ENCODE measurements at places on chromosomes 11 and 22.

DNA sequence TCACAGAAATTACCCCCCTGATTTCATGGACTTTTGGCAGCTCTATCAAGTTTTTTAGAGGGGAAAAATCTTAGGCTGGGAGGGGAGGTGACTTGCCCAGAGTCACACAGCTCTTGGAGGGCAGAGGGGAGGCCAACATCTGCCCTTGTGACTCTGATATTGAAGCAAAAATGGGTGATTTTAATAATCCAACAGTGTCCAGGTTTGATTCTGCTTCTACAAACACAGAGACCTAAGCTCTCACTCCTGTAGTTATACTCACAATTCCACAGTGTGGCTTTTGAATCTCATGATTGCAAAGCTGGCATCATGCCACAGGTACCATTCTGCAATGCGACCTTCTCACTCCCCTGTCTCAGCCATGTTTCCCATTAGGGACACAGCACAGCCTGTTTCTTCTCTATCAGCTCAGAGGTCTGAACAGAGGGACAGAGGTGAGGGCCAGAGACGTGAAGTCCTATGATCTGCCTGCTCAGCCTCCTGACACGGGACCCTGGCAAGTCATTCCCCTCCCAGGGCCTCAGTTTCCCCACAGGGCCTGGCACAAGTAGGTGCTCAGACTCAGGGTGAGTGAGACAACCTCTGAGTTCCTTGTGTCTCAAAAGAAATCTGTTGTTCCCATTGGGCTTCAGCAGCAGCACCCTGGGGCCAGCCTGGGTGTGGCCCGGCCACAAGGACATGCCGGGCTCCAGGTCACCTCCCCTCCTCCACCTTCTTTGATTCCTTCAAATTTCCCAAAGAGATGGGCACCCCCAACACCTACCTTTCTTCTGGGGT, 766 bp downstream of the APOL2 start:
- H3K4me1 ChIP-seq: peaks cover 49% of the 10 kb centered on the region
- peak overlapping the region; percentile 73 for H3K4me3 ChIP-seq
- peak overlapping the region; percentile 93 for H3K27ac ChIP-seq
- no peaks in the 10 kb centered on the region for H3K27me3 ChIP-seq

DNA sequence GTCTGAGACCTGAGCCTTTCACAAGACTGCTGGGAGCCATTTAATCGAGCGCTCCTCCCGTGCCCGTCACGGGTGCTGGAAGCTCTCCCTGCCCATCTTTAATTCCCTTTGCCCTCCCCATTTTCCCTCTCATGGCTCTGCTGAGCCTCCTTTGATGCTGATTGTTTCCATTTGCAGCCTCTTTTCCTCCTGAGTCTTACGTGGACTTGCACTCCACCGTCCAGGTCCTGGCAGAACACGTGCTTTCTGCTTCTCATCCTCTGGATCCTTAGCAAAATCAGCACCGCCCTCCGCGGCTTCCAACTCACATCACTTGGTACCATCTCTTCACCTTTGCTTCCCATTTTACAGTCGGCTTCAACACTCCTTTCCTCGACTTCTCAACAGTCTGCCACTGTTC, 7.3 kb downstream of the IFT27 start:
- H3K36me3 ChIP-seq: no peaks in the 10 kb centered on the region
- DNase-seq: peak; percentile 58
- H3K4me1 ChIP-seq: no peaks in the 10 kb centered on the region
- no peak overlapping the region for H3K27ac ChIP-seq
- H3K27me3 ChIP-seq: no peaks in the 10 kb centered on the region

GRCh38 chr11:70682056-70682455, 283.7 kb downstream of the CTTN start:
- H3K27me3 ChIP-seq: no peaks in the 10 kb centered on the region
- H3K27ac ChIP-seq: no peak overlapping the region
- no peak for DNase-seq
- no peaks in the 10 kb centered on the region for H3K36me3 ChIP-seq

DNA sequence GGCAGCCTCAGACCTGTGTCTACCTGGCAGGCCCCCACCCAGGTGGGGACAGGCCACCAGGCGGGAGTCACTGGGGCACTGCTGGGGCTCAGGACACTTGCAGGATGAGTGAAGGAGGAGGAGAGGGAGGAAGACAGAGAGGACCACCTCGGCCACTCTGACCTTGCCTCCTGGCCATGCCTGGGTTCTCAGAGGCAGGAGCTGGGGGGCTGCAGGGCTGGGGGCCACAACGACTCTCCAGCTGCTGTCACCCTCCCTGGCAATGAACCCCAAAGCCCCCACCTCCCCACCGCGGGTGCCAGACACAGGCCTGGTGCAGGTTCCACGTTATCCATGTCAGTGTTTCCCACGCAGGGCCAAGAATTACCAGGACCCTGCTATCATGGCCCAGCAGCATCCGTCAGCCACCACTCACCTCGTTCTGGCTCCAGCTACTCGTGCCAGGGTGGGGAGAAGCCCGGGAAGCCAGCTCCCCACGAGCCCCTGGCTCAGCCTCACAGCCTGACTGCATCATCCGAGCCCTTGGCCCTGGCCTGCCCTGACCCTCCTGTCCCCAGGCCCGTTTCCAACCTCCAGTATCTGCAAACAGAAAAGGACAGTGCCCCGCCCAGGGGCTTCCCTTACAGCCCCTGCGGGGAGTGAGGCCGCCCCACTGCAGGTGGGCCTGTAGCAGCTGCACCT, 62.4 kb downstream of the BRD1 start:
- H3K4me3 ChIP-seq: no peak overlapping the region
- H3K27me3 ChIP-seq: no peaks in the 10 kb centered on the region

GRCh38 chr11:90120191-90120590, 14.3 kb upstream of the NAALAD2 start:
- H3K4me3 ChIP-seq: no peak overlapping the region
- no peak for DNase-seq
- no peaks in the 10 kb centered on the region for H3K4me1 ChIP-seq

GRCh38 chr11:57434640-57435546, 8.0 kb upstream of the SLC43A3 start:
- DNase-seq: no peak
- peaks cover 15% of the 10 kb centered on the region for H3K4me1 ChIP-seq
- H3K36me3 ChIP-seq: no peaks in the 10 kb centered on the region
- H3K4me3 ChIP-seq: no peak overlapping the region
- H3K27me3 ChIP-seq: no peaks in the 10 kb centered on the region

GRCh38 chr11:10900681-10901415, 43.0 kb upstream of the ZBED5 start:
- no peak for DNase-seq
- no peak overlapping the region for H3K4me3 ChIP-seq
- H3K36me3 ChIP-seq: no peaks in the 10 kb centered on the region

- H3K4me3 ChIP-seq: no peak overlapping the region
- DNase-seq: no peak
Measured at GRCh38 chr11:47691979-47692378, 23.2 kb downstream of the AGBL2 start.

DNA sequence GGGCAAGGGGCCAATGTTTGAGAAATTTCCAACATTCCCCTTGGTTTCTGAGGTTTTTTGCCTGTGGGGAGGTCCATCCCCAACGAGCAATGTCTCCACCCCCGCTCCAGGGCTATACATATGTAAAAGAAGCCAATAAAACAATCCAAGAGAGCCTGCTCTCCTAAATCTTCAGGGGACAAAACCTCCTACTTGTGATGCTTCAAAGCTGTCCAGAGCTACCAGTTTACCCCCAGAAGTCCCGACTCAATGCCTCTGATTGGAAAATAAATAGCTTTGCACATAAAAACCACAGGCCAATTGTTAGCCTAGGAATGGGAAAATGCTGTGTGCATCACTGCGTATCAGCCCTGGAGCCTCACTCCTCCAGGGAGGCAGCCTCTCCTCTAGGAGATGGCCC, 66.0 kb upstream of the PAX6 start:
- H3K27ac ChIP-seq: no peak overlapping the region
- H3K27me3 ChIP-seq: no peaks in the 10 kb centered on the region
- H3K4me1 ChIP-seq: no peaks in the 10 kb centered on the region
- no peak overlapping the region for H3K4me3 ChIP-seq

- no peaks in the 10 kb centered on the region for H3K27me3 ChIP-seq
- H3K4me1 ChIP-seq: peaks cover 51% of the 10 kb centered on the region
- no peaks in the 10 kb centered on the region for H3K36me3 ChIP-seq
- no peak for DNase-seq
- H3K4me3 ChIP-seq: peak overlapping the region; percentile 82
- H3K27ac ChIP-seq: peak overlapping the region; percentile 99
Measured at GRCh38 chr22:29883775-29884097, 762 bp downstream of the MTMR3 start.

DNA sequence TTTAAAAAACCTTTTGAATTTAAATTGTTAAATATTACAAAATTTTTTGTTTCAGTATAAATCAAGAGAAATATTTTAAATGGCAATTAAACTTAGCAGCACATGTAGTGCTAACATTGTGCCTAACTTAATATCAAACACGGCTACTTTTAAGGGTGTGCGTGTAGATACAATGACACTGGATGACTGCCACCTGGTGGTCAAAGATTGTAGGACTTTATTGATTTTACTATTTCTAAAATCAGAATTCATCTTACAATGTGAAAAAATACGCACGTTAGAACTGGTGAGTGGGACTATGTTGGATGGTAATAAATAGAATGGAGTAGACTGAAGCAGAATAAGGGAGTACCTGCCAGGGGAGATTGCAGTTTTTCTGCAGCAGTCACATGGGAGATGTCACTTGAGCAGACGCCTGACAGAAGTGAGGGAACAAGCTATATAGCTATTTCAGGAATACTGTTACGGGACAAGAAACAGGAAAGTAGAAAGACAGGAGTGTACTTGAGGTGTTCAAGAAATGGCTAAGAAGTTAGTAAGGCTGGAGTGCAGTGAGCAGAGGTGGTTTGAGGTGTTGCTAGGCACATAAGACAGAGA, 52.9 kb downstream of the UVRAG start:
- H3K4me3 ChIP-seq: no peak overlapping the region
- DNase-seq: no peak
- no peaks in the 10 kb centered on the region for H3K36me3 ChIP-seq
- H3K4me1 ChIP-seq: no peaks in the 10 kb centered on the region
- H3K27me3 ChIP-seq: no peaks in the 10 kb centered on the region

- H3K4me1 ChIP-seq: peaks cover 36% of the 10 kb centered on the region
- no peak for DNase-seq
- H3K27me3 ChIP-seq: no peaks in the 10 kb centered on the region
- no peaks in the 10 kb centered on the region for H3K36me3 ChIP-seq
- H3K27ac ChIP-seq: peak overlapping the region; percentile 61
- H3K4me3 ChIP-seq: no peak overlapping the region
Measured at GRCh38 chr22:44931077-44931540, 78.7 kb downstream of the PHF21B start.

DNA sequence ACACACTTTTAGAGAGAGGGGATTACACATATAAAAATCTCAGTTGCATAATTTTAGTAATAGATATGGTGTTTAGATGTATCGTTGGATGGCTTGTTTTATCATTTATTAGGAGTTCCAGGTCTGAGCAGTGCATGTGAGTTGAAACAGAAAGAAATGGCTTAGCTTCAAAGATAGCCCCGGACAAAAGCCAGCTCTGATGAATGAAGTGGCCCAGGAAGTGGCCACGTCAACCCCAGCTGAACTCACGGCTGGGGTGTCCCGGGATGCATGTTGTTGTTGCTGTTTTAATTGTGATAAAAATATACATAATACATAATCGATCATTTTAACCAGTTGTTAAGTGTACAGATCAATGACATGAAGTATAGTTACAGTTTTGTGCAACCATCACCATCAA, 1513.6 kb downstream of the BRD1 start:
- no peaks in the 10 kb centered on the region for H3K36me3 ChIP-seq
- no peaks in the 10 kb centered on the region for H3K27me3 ChIP-seq
- H3K4me3 ChIP-seq: no peak overlapping the region
- no peak for DNase-seq
- H3K27ac ChIP-seq: no peak overlapping the region

GRCh38 chr22:32562916-32563315, 88.3 kb downstream of the FBXO7 start:
- H3K4me3 ChIP-seq: no peak overlapping the region
- no peaks in the 10 kb centered on the region for H3K36me3 ChIP-seq
- no peaks in the 10 kb centered on the region for H3K27me3 ChIP-seq
- no peak for DNase-seq
- peak overlapping the region; percentile 72 for H3K27ac ChIP-seq

- no peaks in the 10 kb centered on the region for H3K27me3 ChIP-seq
- no peak overlapping the region for H3K4me3 ChIP-seq
- H3K27ac ChIP-seq: no peak overlapping the region
- no peaks in the 10 kb centered on the region for H3K4me1 ChIP-seq
Measured at GRCh38 chr11:69925366-69926196, 106.4 kb upstream of the FGF3 start.

GRCh38 chr11:7609521-7609920, 63.8 kb downstream of the CYB5R2 start:
- no peaks in the 10 kb centered on the region for H3K36me3 ChIP-seq
- no peak overlapping the region for H3K4me3 ChIP-seq

GRCh38 chr11:59769828-59770227, 14.7 kb downstream of the STX3 start:
- peaks cover 40% of the 10 kb centered on the region for H3K4me1 ChIP-seq
- H3K27ac ChIP-seq: no peak overlapping the region
- no peak overlapping the region for H3K4me3 ChIP-seq
- peaks cover 7% of the 10 kb centered on the region for H3K36me3 ChIP-seq
- no peak for DNase-seq

DNA sequence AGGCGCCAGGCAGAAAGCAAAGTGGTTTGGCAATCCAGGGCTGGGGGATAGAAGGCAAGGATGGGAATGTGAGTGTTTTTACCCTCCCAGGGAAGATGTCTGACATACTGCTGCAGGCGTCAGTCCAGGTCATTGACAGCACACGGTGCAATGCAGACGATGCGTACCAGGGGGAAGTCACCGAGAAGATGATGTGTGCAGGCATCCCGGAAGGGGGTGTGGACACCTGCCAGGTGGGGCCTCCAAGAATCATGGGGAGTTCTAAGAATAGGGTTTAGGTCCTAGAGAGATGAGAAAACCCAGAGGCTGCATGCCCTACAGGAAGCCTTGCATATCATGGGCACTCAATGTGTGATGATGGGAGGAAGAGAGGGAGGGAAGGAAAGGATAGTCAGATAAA, 28.3 kb upstream of the SMIM35 start:
- no peak for DNase-seq
- H3K4me1 ChIP-seq: no peaks in the 10 kb centered on the region
- no peak overlapping the region for H3K27ac ChIP-seq
- no peaks in the 10 kb centered on the region for H3K36me3 ChIP-seq

- no peaks in the 10 kb centered on the region for H3K4me1 ChIP-seq
- H3K4me3 ChIP-seq: no peak overlapping the region
- no peak for DNase-seq
- no peaks in the 10 kb centered on the region for H3K27me3 ChIP-seq
- no peaks in the 10 kb centered on the region for H3K36me3 ChIP-seq
Measured at GRCh38 chr11:62075438-62075837, 48.4 kb upstream of the INCENP start.

Data from vagina (tissue), 2 donors.